GM20000 (cell line): ENCODE measurements at places on chromosomes 1 and 21.

GRCh38 chr1:208309771-208310170, 65.6 kb upstream of the PLXNA2 start:
- DNase-seq = no peak

DNA sequence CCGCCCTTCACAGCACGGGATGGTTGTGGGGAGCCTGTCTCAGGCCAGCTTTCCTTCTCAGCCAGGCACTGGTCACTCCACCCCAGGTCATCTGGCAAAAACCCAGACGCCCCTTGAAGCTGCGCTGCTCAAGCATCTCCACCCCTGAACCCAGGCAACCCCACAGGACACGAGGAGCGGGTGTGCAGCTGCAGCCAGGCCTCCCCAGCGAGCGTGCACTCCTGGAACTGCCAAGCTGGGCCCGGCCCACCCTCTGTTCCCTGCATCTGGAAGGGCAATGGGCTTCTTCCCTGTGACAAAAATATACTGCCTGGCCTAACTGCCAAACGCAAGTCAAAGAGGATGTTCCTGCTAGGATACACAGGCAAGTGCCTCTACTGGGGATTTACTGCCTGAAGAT, 39.7 kb downstream of the SLC66A1 start:
- DNase-seq = no peak

DNA sequence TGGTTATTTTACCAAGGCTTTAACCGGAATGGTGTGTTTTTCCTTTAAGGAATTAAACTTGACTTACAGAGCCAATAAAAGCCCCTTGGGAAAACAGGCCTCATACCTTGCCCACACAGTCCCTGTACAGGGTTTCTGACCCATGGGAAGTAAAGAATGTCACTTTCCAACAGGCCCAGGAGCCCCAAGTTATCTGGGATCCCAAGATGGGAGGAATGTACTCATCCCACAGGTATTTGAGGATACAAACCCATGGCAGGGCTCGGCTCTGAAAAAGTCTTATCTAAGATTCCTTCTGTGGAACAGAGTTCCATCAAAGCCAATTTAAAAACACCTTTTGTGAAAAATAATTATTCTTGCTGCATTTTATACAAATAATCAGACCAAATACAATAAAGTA, 15.3 kb upstream of the COX20 start:
- DNase-seq = no peak

DNA sequence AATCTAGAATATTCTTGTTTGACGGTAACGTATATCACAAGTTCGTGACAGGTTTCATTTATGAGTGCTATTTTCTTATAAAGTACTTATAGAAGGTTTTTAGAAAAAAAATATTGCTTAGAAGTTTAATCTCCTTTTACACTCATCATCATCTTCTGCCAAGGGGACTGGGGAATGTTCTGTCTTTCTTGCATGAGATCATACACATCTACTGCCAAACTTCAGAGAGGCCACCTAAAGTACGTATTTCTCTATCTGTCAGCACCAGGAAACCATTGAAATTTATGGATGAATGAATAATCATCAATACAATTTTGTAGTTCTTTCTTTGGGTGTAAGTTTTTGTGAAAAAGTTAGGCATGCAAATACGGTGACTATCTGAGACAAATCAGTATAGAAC, 245.8 kb downstream of the SPATA17 start:
- no peak for DNase-seq

DNA sequence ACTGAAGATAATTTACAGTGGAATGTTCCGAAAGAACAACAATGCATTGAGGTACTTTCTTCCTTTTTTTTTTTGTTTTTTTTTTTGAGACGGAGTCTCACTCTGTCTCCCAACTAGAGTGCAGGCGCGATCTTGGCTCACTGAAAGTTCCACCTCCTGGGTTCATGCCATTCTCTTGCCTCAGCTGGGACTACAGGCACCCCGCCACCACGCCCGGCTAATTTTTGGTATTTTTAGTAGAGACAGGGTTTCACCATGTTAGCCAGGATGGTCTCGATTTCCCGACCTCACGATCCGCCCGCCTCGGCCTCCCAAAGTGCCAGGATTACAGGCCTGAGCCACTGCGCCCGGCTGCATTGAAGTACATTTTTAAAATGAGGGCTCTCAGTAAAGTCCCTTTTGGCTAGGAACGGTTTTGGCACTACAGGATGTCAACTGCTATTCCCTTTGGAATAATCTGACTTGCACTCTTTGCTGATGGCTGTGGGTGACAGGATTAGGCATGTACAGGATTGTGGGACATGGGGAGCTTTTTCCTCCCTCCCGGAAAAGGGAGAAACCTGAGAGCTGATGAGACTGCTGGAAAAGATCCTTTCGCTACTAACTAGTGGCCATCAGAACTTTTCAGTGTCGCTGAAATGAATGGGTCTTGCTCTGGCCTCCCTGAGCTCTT, 56.9 kb upstream of the EDEM3 start:
- no peak for DNase-seq

- DNase-seq = peak; percentile 53
Measured at GRCh38 chr1:193537266-193538002, 351.0 kb upstream of the B3GALT2 start.
